ENCODE measurements at places on chromosomes 7 and 10.

DNA sequence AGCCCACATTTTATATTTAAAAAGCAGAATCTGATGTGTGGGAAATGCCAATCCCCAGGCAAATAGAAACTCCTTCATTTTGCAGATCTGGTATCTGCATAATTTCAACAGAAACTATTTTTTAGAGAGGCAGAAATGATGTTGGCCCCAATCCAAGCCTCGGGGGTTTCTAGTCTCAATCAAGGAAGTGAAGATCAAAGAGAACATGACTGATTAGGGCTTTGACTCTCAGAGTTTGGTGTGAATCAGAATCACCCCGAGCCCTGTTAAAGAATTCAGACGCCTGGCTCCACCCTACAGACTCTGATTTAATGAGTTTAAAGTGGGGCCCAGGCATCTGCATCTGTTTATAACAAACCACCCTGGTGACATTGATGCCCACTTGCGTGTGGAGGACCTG, 36.7 kb upstream of the UBE2H start:
- no peak for DNase-seq

- DNase-seq: no peak
These were observed 119.1 kb downstream of the CNOT4 start for GRCh38 chr7:135390829-135391228.

DNA sequence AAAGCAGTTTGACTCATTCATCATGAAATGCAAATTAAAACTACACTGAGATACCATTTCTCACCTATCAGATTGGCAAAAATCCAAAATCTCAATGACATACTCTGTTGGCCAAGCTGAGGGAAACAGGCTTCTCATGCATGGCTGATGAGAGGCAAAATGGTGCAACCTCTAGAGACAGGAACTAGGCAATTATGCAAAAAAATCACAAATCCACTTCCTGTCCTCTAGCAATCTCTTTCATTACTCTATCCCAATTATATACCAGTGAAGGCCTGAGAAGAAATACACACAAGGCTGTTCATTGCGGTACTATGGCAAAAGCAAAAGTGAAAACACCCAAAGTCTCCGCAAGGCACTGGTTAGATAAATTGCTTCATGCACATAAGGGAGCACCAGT, 25.9 kb upstream of the PTPRN2 start:
- DNase-seq: no peak

DNA sequence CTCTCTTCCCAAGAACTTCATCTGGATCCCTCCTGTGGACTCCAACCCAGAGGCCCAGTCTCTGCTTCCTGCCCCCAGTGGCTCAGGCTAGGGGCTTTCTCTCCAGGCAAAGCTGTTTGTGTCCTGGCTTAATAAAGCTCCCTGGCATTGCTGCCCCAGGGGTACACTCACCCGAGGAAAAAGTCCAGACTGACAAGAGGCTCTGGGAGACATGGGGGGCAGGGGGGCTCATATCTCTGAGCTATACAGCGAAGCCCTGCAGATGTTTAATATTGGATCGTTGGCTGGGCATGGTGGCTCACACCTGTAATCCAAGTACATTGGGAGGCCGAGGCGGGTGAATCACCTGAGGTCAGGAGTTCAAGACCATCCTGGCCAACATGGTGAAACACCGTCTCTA, 10.7 kb upstream of the COMTD1 start:
- DNase-seq: no peak

DNA sequence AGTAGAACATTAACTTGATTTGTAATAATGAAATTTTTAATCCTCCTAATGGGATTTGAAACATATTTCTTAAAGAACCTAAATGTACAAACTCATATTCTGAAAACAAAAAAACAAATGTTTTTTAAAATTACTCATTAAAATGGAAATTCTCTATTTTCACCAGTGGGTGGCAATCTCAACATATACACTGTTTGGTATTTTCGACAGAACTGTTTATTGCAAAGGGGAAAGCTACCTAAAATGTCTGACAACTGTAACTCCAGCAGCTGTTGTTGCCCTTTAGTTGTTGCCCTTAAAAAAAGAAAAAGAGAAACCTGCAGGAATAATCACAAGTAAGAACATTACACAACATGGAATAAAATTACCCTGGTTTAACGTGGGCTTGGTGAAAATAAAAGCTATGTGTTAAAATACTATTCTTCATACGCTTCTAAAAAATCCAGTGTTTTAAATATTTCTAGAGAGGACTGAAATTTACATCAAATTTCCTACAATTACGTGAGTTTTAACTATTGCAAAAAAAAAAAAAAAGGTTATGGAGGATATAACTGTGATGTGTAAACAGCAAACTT, 54.5 kb downstream of the COL1A2 start:
- DNase-seq: no peak

GRCh38 chr10:17445400-17445998, 8.9 kb downstream of the ST8SIA6 start:
- DNase-seq: no peak

- DNase-seq: no peak
These were observed 6.6 kb upstream of the ZNF786 start for GRCh38 chr7:149097088-149097487.

DNA sequence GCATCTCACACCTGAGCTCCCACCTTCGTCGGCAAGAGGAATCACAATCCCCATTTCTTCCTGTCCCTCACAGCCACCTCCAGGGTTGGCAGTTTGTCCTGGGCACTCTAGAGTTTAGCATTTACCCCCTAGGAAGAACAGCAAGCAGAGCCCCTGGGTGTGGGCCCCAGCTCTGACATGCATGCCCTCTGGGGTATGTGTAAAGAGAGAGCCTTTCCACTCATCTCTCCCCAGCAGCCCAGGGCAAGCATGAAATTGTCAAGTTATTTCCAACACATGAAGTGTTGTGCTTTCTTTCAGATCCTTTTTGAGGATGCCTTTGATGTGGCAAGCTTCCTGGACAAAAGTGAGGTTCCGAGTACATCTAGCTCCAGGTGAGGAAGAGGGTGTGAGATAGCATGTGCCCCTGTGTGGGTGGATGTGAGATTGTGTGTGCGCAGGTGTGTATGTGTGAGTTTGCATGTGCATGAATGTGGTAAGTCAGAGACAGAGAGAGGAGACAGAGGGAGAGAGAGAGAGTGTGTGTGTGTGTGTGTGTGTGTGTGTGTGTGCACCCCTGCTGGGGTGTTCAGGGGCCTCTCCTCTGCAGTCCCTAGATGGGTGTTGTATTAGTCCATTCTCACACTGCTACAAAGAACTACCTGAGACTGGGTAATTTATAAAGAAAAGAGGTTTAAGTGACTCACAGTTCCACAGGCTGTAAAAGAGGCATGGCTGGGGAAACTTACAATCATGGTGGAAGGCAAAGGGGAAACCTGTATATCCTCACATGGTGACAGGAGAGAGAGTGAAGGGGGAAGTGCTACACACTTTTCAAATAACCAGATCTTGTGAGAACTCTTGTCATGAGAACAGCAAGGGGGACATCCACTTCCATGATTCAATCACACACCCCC, 18.1 kb downstream of the STRA8 start:
- no peak for DNase-seq

Measured in activated naive CD4-positive, alpha-beta T cell (primary cell).